Upper lobe of right lung (tissue), 1 donor: ENCODE measurements at places on chromosomes 7 and 10. TPM values are rescaled to one million over a fixed set of nuclear protein-coding genes. Genes with fewer than 3 reads are reported as not detected.

DNA sequence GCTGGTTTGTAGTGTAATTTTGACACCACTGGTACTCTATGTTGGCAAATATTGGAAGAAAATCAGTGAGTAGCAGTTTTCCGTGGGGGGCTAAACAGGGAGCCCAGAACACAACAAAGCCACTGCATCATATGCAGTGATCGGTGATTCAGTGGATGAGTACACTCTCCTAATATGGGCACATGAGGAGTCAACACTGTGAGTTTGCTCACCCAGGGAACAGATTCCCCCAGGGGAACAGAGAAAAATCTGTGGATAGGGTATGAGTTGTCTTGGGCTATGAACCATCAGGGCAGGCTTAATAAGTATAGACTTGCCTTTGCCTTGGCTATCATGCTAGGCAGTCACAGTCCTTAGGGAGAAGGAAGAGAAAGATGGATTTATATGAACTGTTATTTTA is 227.7 kb upstream of the SEMA3E start:
- DNase-seq = no peak

DNA sequence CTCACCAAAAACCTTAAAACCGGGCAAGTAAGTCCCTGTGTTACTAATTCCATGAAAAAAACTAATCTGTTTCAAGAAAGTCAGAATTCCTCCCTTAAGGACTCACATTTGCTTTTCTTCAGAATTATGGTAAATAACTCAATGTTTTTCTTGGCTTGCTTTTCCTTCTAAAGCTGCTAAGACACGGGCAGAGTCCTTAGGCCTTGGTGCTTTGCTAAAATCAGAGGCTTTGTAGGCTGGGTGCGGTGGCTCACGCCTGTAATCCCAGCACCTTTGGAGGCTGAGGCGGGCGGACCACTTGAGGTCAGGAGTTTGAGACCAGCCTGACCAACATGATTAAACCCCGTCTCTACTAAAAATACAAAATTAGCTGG is 32.0 kb downstream of the GNA12 start:
- DNase-seq = peak; percentile 46

OR13A1 gene
- total RNA-seq = not detected

ZNF804B gene
- not detected for total RNA-seq
